ENCODE measurements at places on chromosomes 3 and 15.

- peak; percentile 60 for DNase-seq
These were observed 1.6 kb downstream of the NR2F2 start for GRCh38 chr15:96331945-96332636.

GRCh38 chr3:122076491-122077292 lies 21.5 kb downstream of the CD86 start:
- no peak for DNase-seq

- no peak for DNase-seq
These were observed 12.1 kb downstream of the PAK6 start for GRCh38 chr15:40250771-40251483.

DNA sequence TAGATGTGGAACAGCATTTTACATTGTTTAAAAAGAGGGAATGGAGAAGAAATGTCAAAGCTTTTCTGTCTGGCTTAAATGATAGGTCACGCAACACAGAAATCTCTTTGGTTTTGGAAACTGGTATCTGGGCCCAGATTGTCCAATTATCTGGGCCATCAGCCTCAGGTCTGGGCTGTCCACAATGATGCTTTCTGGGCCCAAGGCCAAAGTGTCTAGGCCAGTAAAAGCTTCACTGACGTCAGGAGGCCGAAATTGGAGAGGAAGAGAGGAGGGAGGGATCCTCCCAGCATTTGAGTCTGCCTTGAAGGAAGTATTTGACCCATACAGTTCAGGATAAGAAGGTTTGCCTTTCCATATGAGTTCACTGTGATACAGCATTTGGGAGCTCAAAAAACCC lies 60.7 kb upstream of the ALDH1A3 start:
- peak; percentile 46 for DNase-seq

DNA sequence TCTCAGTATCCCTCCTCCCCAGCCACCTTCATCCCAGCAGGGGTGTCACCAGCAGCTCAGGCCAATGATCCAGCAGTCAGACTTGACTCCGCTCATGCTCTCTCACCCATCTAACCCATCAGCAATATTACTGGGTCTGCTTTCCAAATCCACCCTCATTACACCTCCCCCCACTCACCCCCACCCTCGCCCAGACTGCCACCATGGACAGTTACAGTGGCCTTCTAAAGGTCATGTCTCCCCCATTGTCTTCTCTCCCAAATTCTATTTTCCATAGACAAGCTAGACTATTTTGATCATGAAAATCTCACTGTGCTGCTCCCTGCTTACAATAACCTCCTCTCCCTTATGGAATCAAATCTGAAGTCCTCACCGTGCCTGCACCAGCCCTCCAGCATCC lies 156.0 kb downstream of the TJP1 start:
- no peak for DNase-seq

GRCh38 chr3:142724682-142725356 lies 985 bp downstream of the TRPC1 start:
- DNase-seq: peak; percentile 36

All from fibroblast of skin of scalp (primary cell).